Endodermal cell (in vitro differentiated cells): ENCODE measurements at places on chromosomes 1 and 21.

GRCh38 chr1:6275826-6276782, 15.2 kb upstream of the GPR153 start:
- no peaks in the 10 kb centered on the region for H3K36me3 ChIP-seq
- H3K27ac ChIP-seq = peak overlapping the region; percentile 76
- H3K4me3 ChIP-seq = no peak overlapping the region
- DNase-seq = peak; percentile 56
- H3K27me3 ChIP-seq = no peaks in the 10 kb centered on the region

DNA sequence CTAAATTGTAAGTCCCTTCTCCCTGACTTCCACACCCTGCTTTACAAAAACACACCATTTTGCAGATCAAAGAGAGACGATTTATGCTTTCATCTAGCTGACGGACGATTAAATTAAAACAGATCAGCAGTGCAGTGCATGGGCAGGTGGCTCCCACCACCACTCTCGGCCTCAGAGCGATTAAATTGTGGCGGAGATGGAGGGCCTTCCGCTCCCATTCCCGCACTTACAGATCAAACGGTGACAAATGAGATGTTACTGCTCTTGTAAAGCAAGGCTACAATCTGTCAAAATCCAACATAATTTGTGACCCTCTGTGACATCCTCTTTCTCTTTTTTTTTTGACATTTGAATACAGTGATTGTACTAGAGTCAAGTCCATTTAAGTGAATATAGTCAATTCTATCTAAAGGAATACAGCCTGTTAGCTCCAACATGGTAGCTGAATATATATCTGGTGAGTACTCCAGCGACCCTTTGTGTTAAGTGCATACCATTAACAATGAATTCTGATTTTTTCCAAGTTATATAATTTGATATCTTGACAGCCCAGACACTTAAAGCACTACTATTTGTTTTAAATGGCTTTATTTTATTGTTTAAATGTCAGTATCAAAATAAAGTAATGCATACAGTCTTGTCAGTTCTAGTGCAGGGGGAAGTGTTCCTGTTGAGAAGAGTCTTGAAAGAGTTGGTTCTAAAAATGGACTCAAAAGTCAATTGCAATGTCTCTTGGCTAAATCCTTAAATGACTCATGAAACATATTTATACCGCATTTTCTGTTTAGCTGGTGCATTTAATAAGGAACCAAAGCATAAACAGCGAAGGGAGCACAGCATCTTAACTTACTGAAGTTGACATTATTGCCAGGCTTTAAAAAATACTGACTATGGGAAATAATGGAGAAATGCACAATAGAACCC, 109.0 kb downstream of the ESRRG start:
- H3K4me3 ChIP-seq = no peak overlapping the region
- H3K27me3 ChIP-seq = no peaks in the 10 kb centered on the region
- H3K36me3 ChIP-seq = no peaks in the 10 kb centered on the region
- peaks cover 13% of the 10 kb centered on the region for H3K4me1 ChIP-seq
- H3K27ac ChIP-seq = no peak overlapping the region
- no peak for DNase-seq

DNA sequence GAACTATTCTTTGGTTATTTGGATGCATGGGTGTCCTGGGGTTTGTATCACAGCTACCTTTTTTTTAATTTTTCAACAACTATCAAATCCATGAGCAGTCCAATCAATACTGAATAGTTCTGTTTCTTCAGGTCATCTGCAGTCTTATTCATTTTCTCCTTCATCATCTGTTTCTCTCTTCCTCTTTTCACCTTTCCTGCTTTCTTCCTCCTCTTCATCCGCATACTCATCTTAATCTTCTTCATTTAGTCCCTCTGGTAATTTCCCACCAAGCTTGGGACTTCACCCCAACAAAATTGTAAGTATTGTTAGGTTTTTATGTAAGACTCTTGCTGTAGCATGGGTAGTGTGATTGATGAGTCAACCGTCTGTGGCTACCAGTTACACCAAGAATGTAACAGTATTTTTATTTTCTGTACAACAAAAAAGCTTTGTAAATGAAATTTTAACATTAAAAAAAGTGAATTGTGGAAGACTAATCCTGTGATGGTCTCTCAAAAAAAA, 184.1 kb upstream of the RNPC3 start:
- no peak overlapping the region for H3K4me3 ChIP-seq
- H3K27me3 ChIP-seq = no peaks in the 10 kb centered on the region
- H3K27ac ChIP-seq = no peak overlapping the region
- H3K36me3 ChIP-seq = no peaks in the 10 kb centered on the region
- DNase-seq = no peak

DNA sequence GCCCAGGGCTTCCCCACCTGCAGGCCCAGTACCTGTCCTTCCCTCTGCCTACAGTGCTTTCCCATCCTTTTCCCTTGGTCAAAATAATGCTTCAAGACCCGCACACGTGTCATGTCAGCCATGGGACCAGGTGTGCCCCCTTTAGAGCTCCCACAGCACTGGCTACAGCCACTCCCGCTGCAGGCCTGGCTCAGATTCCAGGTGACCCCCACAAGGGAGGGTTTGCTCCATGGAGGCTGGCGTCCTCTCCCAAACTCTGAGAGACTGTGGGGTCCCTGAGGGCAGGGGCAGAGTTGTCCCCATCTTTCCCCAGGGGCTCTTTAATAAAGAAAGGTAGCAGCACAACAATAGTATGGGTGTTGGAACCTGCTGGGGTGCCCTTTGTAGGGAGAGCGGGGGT, 66.4 kb upstream of the RUNX3 start:
- no peak for DNase-seq
- no peak overlapping the region for H3K27ac ChIP-seq
- H3K4me3 ChIP-seq = no peak overlapping the region
- no peaks in the 10 kb centered on the region for H3K36me3 ChIP-seq
- H3K27me3 ChIP-seq = no peaks in the 10 kb centered on the region

GRCh38 chr1:207497941-207498340, 2.0 kb downstream of the CR1 start:
- H3K27ac ChIP-seq = no peak overlapping the region
- no peaks in the 10 kb centered on the region for H3K4me1 ChIP-seq
- peaks cover 78% of the 10 kb centered on the region for H3K27me3 ChIP-seq
- H3K36me3 ChIP-seq = no peaks in the 10 kb centered on the region
- no peak overlapping the region for H3K4me3 ChIP-seq
- DNase-seq = no peak

- H3K4me1 ChIP-seq = peaks cover 3% of the 10 kb centered on the region
- peak; percentile 78 for DNase-seq
- H3K27me3 ChIP-seq = no peaks in the 10 kb centered on the region
- H3K36me3 ChIP-seq = peaks cover 47% of the 10 kb centered on the region
- no peak overlapping the region for H3K4me3 ChIP-seq
- no peak overlapping the region for H3K27ac ChIP-seq
Measured at GRCh38 chr21:33412832-33413519, 9.8 kb downstream of the IFNGR2 start.

- H3K27me3 ChIP-seq = no peaks in the 10 kb centered on the region
- H3K4me1 ChIP-seq = no peaks in the 10 kb centered on the region
- no peaks in the 10 kb centered on the region for H3K36me3 ChIP-seq
- H3K4me3 ChIP-seq = no peak overlapping the region
Measured at GRCh38 chr21:16863908-16864307, 648.9 kb upstream of the CXADR start.

DNA sequence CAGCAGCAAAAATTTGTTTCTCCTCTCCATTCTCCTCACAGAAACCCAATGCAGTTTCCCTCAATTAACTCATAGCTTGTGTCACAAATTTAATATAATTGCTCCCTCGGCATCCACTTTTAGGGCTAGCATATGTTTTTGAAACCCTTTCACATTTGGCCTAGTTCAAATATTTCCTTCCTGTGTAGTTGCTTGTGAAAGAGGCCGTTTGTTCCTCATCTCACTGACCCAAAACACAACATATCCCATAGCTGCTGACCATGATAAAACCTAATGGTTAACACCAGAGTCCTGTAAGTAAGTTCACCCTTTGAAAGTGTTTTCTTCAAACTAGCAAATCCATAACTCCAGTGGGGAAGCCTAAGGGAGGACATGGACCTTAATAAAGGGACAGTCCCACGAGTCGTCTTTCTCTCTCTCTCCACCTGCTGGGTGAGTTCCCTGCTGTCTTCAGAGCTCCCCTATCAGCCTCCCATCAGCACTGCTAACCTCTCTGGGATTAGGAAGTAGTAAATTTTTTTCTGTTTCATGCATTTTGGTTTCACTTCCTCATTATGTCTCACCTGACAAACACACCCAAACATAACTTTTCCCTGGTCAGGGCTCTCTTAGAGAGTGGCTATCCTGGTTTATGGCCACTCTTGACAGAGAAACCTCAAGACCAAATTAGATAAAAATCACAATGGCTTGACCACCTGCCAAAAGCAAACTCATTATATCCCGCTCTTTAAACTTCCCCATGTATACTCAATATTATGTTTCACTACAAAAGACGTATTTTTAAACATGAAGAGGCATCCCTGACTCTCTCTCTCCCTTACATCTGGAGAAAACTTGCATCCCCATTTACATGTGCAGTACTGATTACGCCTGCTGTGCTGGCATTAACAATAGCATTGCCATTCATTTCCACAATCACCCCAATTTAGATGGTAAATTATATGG, 177.7 kb upstream of the HP1BP3 start:
- H3K27ac ChIP-seq = no peak overlapping the region
- peaks cover 52% of the 10 kb centered on the region for H3K36me3 ChIP-seq
- H3K4me1 ChIP-seq = no peaks in the 10 kb centered on the region
- H3K27me3 ChIP-seq = no peaks in the 10 kb centered on the region
- DNase-seq = no peak
- no peak overlapping the region for H3K4me3 ChIP-seq

GRCh38 chr1:244011271-244011670, 39.8 kb upstream of the ZBTB18 start:
- H3K4me1 ChIP-seq = no peaks in the 10 kb centered on the region
- no peaks in the 10 kb centered on the region for H3K27me3 ChIP-seq
- no peaks in the 10 kb centered on the region for H3K36me3 ChIP-seq
- H3K27ac ChIP-seq = peak overlapping the region; percentile 53
- no peak for DNase-seq

GRCh38 chr21:39938086-39938625, 70.9 kb downstream of the PCP4 start:
- H3K4me3 ChIP-seq = no peak overlapping the region
- no peaks in the 10 kb centered on the region for H3K4me1 ChIP-seq
- no peak overlapping the region for H3K27ac ChIP-seq
- H3K36me3 ChIP-seq = no peaks in the 10 kb centered on the region

DNA sequence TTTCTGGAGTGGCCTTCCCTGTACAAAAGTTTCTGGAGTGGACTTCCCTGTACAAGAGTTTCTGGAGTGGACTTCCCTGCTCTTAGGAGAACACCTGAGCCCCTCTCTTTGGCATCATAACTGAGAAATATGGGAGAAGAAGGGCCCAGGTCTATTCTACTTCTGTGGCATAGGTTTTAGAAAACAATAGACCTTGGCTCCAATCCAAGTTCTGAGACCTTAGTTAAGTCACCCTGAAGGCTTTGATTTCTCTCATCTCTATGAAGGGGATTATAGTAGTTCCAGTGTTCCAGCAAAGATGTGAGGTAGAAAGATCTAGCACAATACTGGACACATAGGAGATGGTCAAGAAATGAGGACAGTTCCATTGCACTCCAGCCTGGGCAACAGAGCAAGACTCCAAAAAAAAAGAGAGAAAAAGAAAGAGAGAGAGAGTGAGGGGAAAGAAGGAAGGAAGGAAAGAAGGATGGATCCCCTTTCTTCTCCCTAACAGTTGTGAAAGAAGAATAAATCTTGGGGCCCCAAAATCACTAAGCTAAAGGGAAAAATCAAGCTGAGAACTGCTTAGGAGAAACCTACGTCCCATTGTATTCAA, 13.3 kb upstream of the EIF4G3 start:
- DNase-seq = no peak
- H3K27me3 ChIP-seq = peaks cover 16% of the 10 kb centered on the region
- H3K36me3 ChIP-seq = no peaks in the 10 kb centered on the region

- H3K4me1 ChIP-seq = no peaks in the 10 kb centered on the region
- DNase-seq = no peak
- no peaks in the 10 kb centered on the region for H3K27me3 ChIP-seq
- no peak overlapping the region for H3K27ac ChIP-seq
Measured at GRCh38 chr1:73765551-73766233, 432.3 kb downstream of the LRRIQ3 start.

- no peaks in the 10 kb centered on the region for H3K4me1 ChIP-seq
- H3K4me3 ChIP-seq = no peak overlapping the region
- DNase-seq = no peak
Measured at GRCh38 chr1:177800400-177801088, 169.3 kb downstream of the SEC16B start.

DNA sequence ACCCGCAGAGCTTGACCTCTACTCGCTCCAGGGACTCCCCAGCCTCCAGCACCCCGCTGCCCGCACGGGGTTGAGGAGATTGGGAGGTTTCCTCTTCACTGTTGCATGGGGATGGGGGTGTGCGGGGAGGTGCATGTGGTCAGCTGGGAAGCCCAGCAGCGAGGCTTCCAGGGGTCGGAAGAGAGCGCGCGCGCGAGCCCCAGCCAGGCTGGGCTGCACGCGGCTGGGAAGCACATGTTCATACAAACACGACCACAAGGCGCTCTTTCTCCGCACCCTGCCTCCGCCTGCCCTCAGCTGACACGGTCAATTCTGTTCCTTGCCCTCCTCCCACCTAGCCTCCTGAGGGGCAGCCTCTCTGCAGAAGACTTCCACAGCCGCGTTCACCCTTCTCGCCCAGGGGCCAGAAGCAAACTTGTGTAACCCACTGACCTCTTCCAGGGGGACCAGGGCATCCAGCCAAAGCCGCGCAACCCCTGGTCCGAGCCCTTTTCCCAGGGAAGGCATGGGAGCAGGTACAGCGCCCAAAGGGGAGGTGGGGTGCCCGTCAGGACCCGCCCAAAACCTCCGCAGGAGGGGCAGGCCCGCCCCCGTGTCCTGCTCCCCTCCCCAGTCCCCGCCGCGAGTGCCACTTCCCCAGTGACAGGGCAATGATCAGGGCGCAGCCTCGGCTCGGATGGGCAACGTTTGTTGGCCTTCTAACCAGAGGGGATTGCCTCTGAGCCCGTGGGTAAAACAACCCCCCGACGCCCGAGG, 1.3 kb downstream of the COL24A1 start:
- H3K27ac ChIP-seq = no peak overlapping the region
- H3K4me1 ChIP-seq = no peaks in the 10 kb centered on the region
- peak overlapping the region; percentile 80 for H3K4me3 ChIP-seq
- H3K36me3 ChIP-seq = no peaks in the 10 kb centered on the region
- H3K27me3 ChIP-seq = peaks cover 68% of the 10 kb centered on the region
- peak; percentile 82 for DNase-seq

- no peak overlapping the region for H3K27ac ChIP-seq
- H3K36me3 ChIP-seq = peaks cover 21% of the 10 kb centered on the region
- peak; percentile 44 for DNase-seq
- H3K4me3 ChIP-seq = no peak overlapping the region
- no peaks in the 10 kb centered on the region for H3K4me1 ChIP-seq
Measured at GRCh38 chr21:46127239-46128105, 27.9 kb downstream of the FTCD start.
